ENCODE measurements at places on chromosomes 4 and X.

GRCh38 chr4:112520598-112521122 is 4.7 kb upstream of the NEUROG2 start:
- DNase-seq, result no peak

DNA sequence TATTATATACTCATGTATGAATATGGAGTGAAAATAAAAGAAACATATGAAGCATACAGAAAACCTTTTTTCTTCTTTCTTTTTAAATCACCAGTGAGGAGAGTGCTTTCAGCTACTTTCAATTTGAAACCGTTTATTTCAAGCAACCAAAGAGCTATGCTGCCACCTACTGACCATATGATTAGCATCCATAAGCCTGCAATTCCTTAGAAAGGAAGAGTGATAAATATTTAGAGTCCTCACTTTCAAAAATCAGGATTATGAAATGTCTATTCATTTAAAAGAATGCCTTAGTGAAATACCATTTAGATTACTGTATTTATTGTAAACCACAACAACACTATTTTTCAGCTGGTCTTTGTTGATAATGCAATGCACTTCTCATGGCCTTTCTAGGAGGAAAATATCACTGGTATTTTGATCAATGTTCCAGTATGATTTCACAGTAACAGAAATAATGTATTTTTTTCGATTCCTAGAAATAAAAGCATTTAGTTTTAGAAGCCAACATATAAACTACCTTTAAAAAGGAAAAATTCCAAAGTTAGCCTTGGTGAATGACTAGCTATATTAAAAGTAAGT is 667.6 kb downstream of the PCDH18 start:
- no peak for DNase-seq

DNA sequence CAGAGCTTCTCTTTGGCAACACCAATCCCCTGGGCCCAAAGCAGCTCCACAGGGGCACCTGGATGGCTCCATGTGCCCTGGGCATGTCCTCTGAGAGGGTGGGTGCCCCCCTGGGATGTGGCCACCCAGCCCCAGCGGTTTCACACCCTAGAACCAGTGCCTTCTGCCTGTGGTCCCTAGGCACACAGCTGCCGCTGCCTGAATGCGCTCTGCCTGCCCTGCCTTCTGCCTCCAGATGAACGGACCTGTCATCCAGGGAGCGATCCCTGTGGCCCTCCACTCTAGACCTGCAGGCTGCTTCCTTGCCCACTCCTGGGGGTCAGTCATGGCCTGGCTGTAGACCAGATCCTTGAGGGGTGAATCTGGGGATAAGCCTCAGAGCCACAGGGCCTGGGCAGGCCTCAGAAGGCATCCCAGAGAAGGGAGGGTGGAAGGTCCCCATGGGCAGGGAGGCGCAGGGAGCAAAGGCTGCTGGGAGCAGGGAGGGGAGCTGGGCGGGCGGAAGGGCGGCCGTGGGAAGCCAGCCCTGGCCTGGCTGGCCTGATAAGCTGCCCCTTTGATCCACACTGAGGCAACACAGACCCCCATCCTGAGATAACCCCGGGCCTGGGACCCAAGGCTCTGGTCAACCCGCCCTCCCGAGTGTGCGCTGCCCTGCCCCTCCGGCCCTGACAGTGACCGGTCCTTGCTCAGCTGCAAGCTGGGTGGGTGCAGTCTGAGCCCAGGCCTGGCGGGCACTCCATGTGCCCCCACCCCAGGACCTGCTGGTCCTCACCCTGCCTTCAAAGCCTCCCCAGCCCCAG is 8.1 kb upstream of the FGFR3 start:
- DNase-seq, result no peak

DNA sequence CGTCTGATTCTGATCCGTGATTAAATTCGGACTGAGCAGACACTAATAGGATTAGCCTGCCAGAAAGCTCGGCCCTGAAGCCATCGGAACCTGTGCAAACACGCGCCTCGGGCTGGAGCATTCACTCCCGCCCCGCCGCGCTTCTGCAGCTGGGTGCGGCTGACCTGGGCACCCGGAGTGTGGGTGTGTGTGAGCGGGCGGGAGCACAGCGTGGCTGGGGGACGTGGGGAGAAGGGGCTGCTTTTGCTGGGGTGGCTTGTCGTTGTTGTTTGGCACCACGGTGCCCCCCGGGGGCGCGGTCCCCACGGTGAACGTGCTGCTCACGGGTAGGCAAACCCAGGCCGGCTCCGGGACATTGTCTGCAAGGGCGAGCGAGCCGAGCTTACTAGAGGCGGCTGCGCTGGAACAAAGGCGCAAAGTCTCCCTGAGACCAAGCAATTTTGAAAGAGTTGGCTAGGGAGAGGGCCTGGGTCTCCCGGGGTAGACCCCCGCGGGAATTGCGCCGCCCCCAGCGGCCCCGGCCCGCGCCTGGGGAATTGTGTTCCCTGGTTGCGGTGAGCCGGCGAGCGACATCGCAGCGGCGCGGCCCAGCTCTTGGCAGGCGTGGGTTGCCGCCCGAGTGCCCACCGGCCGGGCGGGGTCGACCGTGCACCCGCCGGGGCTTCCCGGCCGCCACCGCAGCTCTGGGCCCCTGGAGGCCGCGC is 1.4 kb downstream of the MAMLD1 start:
- DNase-seq, result peak; percentile 29

- DNase-seq, result no peak
These were observed 55.7 kb downstream of the SPANXN3 start for GRCh38 chrX:143461606-143462005.

DNA sequence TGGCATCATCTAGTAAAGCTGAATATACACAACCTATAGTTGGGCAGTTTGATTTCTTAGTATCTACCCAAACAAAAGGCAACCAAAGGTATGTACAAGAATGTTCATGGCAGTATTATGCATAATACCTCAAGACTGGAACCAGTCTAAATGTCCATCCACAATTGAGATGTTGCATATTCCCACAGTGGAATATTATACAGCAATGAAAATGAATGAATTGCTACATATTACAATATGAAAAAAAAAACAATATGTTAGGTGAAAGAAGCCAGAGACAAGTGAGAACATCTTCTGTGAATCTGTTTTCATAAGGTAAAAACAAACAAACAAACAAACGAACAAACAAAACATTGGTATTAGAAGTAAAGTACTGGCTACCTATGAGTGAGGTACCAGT is 11.6 kb upstream of the RAB28 start:
- no peak for DNase-seq

DNA sequence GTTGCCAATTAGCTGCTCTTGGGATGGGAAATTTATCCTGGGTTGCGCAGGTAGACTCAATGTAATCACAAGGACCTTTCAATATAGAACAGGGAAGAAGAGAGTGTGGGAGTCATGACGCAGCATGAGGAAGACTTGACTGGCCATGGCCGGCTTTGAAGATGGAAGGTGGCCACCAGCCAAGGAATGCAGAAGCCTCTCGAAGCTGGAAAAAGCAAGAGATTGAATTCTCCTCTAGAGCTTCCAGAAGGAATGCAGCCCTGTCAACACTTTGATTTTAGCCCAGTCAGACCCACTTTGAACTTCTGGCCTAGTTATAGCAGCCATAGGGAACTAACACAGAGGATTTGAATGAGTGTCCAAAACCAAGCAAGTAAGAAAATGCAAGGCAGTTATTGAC is 14.7 kb upstream of the SH3KBP1 start:
- no peak for DNase-seq

GRCh38 chrX:139932901-139933796 is at the start of gene ATP11C:
ATP11C (minus strand) TSS chrX:139933053; CDS start chrX:139932042, 1,011 bp downstream.
- peak; percentile 66 for DNase-seq

DNA sequence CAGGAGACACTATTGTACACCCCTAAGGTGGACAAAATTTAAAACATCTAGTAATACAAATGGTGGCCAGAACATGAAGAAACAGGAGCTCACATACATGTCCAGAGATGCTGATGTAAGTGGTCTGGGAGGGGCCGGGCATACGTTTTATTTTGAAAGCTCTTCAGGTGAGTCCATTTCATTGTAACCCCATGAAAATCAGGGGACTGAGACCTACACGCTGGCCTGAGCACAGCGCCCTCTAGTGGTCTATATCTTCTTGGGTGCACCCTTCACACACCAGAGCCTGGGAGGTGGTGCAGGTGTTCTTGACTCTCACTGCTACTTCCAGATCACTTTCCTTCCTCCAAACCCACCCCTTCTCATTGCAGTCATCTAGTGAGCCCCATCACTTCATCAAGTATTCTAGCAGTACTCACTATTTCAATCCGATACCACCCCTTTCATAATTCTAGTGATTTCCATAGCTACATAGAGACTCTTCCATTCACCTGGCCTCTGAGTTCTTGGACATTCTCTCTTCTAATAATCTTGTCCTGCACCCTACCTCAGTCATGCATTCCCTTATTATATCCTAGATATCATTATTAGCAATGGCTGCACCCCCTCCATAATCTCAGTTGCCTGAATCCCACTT is 4.3 kb upstream of the TLR6 start:
- no peak for DNase-seq

GRCh38 chr4:183284258-183284785 is 35.8 kb downstream of the CLDN22 start:
- no peak for DNase-seq

DNA sequence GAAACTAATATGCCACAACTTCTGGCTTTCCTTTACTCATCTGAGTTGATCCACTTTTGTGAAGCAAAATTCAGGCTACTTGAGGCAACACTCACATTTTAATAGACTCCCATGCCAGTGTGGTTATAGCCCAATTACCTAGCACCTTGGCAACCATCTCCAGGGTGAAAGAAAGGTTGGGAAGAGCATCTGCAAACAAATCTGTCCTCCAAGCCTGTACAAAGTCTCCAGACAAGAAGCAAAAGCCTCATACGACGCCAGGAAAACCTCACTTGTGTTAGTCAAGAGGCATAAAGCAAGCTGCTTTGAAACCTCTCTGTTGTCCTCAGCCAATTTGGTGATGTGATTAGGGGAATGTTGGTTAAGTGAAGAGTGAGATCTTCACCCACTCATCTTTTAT is 246.6 kb downstream of the THOC2 start:
- no peak for DNase-seq

GRCh38 chrX:94366616-94367015 is 692.6 kb downstream of the FAM133A start:
- DNase-seq, result no peak

GRCh38 chr4:150960079-150960478 is 55.0 kb downstream of the LRBA start:
- no peak for DNase-seq

- no peak for DNase-seq
These were observed 24.1 kb downstream of the ATP8A1 start for GRCh38 chr4:42632653-42633382.

- peak; percentile 36 for DNase-seq
These were observed 116.7 kb downstream of the SPCS3 start for GRCh38 chr4:176436293-176436973.

DNA sequence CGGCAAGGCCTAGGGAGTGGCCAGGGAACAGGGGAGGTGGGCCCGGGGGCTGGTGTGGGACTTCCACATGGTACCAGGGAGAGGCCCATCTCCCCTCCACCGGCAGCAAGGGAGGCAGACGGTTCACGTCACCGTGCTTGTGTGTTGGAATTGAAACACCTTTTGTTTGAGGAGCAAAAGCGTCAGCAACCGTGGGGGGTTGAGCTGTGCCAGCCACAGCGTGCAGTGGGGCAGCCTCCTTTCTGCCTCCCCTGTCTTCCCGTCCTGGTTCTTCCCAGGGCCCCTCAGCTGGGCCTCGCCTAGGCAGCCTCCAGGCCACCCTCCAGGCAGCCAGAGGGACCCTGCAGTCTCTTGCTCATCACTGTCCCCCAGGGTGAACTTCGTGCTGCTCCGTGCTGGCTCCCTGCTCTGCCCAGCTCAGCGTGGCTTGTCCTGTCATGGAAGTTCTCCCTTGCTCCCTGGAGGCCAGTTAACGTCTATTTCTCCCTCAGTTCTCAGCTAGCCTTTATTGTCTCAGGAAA is 32.1 kb upstream of the HGFAC start:
- no peak for DNase-seq

GRCh38 chr4:147463065-147463464 is 17.8 kb upstream of the EDNRA start:
- DNase-seq, result no peak

DNA sequence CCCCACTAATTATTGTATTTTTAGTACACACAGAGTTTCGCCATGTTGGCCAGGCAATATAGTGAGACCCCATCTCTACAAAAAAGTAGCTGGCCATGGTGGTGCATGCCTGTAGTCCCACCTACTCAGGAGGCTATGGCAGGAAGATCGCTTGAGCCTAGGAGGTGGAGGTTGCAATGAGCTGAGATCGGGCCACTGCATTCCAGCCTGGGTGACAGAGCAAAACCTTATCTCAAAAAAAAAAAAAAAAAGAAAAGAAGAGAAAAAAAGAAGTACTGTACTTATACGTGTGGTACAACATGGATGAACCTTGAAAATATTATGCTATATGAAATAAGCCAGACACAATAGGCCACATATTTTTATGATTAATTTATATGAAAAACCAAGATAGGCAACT is 9.9 kb upstream of the WDR45 start:
- DNase-seq, result no peak

- no peak for DNase-seq
These were observed 20.5 kb upstream of the ANTXR2 start for GRCh38 chr4:80093563-80093962.

DNA sequence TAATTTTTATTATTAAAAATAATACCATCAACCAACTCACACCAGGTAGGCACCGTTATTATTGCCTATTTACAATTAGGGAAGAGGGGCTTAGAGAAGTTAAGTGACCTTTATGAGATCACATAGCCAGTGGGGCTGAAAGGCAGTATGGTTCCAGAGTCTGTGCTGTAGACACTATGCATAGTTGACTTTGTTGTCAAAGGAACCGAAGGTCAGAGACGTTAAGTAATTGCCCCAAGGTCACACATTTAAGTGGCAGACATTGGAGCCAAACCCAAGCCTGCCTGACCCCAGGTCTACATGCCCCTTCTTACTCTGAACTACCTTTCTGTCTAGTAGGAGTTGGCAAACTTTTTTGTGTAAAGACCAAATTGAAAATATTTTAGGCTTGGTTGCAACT is 36.4 kb downstream of the RHOH start:
- no peak for DNase-seq

DNA sequence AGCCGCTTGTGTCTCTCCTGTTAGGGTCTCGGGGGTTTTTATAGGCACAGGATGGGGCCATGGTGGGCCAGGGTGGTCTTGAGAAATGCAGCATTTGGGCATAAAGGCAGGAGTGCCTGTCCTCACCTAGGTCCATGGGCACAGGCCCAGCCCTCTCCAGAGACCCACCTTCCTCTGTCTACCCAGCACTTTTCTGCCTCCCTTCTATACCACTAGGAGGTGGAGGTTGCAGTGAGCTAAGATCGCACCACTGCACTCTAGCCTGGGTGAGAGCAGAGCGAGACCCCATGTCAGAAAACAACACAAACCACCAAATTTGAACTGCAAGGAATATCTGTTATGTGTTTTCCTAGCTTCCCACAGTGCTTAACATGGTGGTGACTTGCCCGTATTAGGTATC is 38.0 kb downstream of the MOB1B start:
- DNase-seq, result no peak

DNA sequence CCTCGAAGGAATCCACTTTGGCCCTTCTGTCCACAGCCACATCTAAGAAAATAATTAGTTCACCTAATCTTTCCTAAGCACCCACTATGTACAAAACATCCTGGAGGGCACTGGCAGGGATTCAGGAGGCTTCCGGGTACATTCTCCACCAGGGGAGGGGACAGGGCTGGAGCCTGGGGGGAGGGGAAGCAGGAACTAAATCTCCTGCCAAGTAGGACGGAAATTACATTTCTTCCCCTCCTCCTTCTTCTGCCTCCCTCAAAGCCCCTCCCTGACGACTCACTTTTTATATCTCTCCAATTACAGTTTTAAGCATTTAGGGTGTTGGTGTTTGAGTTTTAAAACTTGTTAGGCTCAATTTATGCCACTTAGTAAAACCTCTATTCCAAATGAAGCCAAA is 203.1 kb downstream of the BCOR start:
- no peak for DNase-seq
